Non-pigmented ciliary epithelial cell (primary cell): ENCODE measurements at places on chromosomes 13 and 19.

GRCh38 chr19:14366529-14366928 is 14.7 kb upstream of the ADGRE5 start:
- DNase-seq, result no peak

GRCh38 chr19:10625003-10625761 is at the start of gene SLC44A2:
Gene SLC44A2, plus strand, starts transcription at chr19:10625553. Its CDS starts 81 bp downstream, at chr19:10625634.
- DNase-seq, result no peak

DNA sequence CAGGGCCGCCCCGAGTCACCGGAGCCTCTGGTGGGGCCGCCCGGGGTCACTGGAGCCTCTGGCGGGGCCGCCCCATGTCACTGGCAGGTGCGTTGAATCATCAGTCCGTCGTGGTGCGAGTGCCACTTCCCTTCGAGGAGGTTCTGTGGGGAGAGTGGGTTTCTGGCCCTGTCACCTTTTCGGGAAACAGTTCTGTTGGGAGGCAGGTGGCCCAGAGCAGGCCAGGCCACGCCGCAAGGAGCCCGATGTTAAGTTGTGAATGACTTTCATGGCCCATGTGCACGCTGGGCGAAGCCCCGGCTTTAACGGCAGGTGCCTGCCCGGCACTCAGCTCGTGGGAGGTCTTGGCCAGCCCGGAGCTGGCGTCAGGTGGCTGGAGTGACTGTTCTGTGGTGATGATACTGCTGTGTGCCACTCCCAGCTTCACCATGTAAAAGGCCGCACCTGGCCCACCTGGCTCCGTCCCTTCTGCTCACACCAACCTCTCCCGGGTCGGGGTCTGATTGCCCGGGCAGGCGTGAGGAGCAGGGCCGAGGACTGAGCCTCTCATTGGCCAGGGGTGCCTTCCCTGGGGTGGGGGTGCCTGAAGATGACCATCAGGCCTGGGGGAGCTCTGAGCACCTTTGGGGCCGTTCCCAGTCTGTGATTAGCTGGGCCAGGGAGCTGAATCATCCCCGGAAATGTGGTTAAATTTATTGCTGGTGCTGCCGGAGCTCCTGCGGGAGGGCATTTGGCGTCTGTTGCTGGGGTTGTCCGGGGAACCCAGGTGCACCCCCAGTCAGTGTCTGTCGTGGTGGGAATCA is 29.2 kb downstream of the CSNK1G2 start:
- no peak for DNase-seq

DNA sequence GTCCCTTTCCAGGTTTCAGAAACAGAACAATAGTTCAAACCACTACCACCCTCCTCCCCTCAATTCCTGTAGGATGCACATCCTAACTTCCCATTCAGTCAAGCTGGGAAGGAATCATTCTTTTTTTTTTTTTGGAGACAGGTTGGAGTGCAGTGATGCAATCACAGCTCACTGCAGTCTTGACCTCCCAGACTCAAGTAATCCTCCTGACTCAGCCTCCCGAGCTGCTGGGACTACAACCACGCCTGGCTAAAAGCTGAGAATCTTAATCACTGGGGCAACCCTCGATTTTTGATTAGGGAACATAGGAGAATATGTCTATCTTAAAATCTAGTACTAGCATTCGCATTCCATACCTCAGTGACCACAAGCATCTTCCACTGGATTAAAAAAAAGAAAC is 146.2 kb downstream of the ABCC4 start:
- DNase-seq, result no peak

DNA sequence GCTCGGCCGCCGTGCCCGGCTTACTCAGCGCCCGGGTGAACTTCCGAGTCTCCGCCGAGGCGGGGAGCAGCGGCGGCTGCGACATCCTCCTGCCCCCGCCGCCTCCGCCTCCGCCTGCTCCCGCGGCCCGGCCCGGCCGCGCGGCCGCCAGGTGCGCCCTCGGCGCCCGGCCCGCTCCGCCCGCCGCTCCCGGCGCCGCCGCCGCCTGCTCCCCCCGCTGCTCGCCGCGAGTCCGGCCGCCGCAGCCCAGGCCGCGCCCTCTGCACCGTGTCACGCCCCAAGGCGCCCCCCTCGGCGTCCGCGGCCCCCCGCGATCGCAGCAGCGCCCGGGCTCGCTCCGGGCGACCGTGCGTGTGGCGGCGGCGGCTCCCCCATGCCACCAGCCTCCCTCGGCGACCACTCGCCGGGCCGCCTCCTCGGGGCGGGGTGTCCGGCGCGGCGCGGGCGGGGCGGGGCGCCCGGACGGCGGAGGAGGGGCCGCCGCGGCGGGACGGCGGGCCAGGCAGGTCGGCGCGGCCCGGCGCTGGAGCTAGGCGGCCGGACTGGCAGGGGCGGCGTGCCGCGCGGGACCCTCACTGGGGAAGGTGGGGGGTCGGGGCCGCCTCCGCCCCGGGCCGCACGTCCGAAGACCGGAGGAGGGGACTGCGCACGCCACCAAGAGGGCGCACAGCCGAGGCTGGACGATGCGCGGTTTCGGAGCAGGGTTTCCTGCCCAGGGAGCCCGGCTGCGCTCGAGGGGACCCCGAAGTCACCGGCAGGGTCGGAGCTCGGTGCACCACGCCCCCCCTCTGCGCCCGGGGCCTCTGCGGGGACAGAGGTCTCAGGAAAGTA is 108.6 kb upstream of the DOCK9 start:
- no peak for DNase-seq

- DNase-seq, result no peak
Observed at GRCh38 chr13:45142440-45143345, 22.4 kb downstream of the GTF2F2 start.

DNA sequence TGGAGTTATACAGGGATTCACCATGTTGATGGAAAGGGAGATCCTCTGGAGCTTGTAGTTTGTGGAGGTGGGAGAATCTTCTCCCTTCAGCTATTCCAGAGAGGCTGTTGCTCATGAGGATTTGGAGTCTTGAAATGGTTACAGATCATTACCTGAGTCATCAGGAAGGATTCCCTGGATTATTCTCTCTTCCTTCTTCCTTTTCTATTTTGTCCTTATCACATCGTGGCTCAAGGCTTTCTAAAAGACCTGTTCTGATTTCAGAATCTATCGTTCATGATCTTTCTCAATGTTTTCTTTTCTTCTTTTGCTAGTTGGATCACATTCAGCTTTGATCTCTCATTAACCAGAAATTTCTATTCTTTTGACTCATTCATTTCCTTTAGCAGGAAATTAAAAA is 196.0 kb downstream of the KLF5 start:
- no peak for DNase-seq

DNA sequence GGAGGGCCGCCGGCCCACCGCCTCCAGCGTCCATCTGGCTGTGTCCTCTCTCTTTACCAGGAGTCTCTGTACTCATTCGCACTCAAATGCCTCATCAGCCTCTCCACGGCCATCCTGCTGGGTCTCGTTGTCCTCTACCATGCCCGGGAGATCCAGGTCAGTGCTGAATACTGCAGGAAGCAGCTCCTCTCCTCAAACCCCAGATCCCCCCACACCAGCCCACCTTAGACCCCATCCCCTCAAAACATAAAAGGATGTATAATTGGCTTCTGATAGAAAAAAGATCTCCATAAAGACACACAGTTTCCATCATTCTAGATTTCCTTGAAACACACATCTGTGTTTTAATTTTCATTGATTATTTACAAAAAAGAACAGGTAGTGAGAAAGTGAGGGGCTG is 8.1 kb downstream of the KCNN1 start:
- DNase-seq, result no peak

DNA sequence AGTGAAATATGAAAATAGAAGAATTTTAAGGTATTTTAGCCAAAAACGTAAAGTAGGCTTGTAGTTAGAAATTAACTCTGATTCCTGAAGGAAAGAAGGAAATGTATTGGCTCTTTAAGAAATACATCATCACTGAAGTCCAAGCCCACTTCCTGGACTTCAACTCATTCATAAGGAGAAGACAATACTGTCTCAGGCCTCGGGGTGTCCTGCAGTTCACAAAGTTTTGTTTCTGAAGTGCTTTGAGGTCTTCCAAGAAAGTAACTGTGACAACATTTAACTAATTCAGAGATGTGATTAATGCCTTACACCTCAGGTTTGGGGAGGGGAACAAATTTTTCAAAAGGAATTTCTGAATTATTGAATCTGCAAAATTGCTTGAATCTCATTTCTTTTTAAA is 65.8 kb upstream of the STARD13 start:
- peak; percentile 17 for DNase-seq

- no peak for DNase-seq
Observed at GRCh38 chr19:13101590-13102415, 855 bp downstream of the LYL1 start.

DNA sequence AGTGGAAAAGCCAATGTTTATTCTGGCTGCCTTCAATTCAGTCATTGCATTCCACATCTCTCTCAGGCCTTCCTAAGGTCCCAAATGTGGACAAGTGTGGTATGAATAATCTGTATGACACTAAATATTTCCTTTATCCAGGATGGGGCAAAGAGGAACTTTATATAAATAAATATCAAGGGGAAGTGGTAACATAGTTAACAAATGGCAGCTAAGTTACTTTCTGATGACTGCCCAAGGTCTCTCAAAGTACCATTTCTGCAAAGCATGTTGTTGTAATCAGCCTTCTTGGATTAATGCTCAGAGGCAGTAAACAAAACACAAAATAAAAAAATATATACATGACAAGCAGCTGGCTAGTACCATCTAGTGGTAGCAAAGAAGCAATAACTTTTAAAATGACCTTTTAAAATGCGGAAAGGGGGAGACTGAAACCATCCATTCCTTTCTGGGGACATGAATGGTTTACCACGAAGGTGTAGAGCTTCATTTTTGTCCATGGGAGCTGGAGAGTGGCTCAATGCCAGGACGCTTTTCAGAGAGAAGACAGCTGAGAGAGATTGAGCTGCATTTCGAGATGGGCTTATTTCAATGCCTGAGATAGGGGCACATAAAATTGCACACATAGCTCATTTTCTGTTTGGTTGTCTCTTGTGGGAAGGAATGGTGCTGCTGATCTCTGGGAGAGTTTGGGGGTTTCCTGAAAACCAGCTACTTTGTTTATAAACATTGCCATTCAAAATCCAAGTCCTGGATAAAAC is 259.2 kb downstream of the RFC3 start:
- no peak for DNase-seq

GRCh38 chr13:79740991-79741390 is 260.0 kb downstream of the NDFIP2 start:
- DNase-seq, result no peak

- no peak for DNase-seq
Observed at GRCh38 chr13:106493533-106494220, 41.8 kb downstream of the EFNB2 start.

- DNase-seq, result no peak
Observed at GRCh38 chr19:2309734-2310362, 1.9 kb upstream of the LINGO3 start.

GRCh38 chr19:4594201-4594600 is 34.7 kb upstream of the SEMA6B start:
- no peak for DNase-seq

- no peak for DNase-seq
Observed at GRCh38 chr13:72072261-72072660, 205.3 kb upstream of the DACH1 start.

DNA sequence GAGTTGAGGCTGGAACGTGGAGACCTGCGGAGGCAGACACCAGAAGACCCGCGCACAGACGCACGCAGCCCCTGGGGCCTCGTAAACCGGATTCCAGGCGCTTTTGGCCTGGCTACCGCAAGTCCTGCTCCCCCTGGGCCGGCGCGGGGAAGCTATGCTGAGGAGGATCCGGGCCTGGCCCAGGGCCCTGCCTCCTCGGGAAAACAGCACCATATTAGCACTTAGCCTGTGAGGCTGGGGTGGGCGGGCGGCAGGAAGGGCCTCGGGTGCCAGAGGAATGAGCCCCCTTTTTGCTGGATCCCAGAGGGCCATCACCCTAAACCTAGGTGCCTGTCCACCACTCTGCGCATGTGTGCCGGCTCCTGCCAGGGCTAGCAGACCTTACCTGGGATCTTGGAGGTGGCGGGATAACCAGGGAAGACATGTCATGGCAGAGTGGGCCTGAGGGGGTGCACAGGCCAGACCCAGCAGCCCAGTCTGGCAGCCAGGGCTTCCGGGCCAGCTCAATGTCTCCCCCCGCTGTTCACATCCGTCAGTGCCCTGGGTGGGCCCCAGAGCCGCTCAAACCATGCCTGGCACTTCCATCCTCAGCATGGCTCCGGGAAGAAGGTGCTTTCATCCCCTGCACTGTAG is 7.3 kb downstream of the ELOF1 start:
- DNase-seq, result no peak

- no peak for DNase-seq
Observed at GRCh38 chr13:50156561-50157127, 141.4 kb downstream of the KCNRG start.

DNA sequence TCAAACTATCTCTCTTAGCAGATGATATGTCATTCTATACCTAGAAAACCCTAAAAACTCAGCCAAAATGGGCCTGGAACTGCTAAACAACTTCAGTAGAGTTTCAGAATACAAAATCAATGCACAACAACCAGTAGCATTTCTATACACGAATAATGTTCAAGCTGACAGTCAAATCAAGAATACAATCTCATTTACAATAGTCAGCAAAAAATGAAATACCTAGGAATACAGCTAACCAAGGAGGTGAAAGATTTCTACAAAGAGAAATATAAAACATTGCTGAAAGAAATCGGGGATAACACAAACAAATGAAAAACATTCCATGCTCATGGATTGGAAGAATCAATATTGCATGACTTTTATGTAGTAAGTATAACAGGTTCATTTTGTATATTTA is 804.8 kb downstream of the SLITRK1 start:
- DNase-seq, result no peak

GRCh38 chr13:75285310-75285709 is 196.7 kb downstream of the TBC1D4 start:
- no peak for DNase-seq

DNA sequence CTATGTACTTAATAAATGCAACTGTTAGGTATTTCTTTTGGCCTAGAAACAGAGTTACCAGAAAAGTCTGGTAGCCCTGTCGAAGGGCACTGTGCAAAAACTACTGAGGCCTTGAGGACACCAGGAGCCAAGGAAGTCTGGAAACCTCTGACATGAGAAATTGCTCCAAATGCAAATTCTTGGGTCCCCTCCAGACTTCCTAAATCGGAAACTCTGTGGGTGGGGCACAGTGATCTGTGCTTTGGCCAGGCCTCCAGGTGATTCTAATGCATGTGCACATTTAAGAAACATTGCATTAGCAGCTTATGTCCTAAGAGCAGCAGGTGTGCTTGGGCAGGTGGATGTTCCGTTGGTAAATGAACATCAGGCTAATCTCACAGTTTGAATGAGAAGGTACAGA is 50.0 kb downstream of the STARD13 start:
- no peak for DNase-seq

GRCh38 chr13:33487575-33488243 is 202.2 kb upstream of the STARD13 start:
- DNase-seq, result no peak

GRCh38 chr13:66001140-66001539 is 1229.0 kb downstream of the PCDH9 start:
- DNase-seq, result no peak
